Fibroblast of skin of left quadriceps (primary cell): ENCODE measurements at places on chromosomes 1 and 21.

- DNase-seq, result no peak
These were observed 81.7 kb downstream of the SIK1 start for GRCh38 chr21:43345046-43345745.

DNA sequence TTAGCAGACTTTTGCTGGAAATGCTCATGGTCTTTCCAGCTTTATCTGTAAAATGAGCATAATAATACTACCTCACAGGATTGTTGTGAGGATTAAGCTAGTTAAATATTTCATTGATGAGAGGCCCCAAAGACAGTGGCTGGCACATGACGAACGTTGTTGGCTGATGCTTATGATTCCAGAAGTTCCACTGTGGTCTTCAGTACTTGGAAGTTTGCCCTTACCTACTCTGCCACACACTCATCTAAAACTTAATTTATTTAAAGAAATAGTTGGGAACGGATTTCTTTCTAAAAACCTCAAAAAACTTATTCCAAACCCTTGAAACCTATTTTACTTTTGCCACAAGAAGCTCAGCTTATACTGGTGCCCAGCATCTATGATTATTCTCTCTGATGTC, 170.7 kb downstream of the DHRS3 start:
- peak; percentile 71 for DNase-seq

- no peak for DNase-seq
These were observed 46.1 kb downstream of the RNF2 start for GRCh38 chr1:185091480-185091879.

DNA sequence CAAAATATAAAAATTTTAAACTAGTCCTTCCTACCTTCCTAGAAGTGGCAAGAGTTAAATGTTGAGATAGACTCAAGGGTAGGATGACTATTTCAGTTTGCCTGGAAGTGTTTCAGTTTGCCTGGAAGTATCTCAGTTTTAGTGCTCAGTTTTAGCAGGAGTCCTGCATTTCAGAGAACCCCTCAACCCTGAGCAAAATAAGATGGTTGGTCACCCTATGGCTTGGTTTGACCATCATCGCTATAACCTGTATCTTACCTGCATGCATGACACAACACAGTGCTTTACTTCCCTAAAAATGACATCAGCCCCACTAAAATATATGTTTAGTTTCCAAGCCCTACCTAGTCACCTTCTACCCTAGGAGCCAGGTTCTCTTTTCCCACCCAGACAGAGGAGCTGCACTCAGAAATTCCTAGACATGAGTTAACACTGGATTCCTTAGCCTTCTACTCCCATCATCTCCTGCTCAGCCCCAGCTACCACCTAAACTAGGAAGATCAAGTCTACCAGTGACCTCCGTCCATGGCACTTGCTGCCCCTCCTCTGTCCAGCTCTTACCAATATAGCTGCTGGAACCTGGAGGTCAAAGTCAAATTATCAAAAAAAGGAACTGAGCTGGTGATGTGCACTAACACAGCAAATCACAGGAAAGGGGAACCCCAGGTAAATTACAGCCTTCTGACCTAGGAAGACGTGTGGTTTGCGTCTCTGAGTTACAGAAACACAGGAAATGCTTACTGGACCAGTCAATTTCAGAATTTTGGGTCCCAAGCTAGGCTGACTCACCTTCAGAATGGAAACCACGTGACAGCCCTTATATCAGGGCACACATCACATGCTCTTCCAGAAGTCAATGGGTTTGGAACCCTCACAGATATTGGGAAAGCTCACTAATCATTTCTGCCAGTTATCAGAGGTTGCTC, 2.2 kb upstream of the G0S2 start:
- no peak for DNase-seq

DNA sequence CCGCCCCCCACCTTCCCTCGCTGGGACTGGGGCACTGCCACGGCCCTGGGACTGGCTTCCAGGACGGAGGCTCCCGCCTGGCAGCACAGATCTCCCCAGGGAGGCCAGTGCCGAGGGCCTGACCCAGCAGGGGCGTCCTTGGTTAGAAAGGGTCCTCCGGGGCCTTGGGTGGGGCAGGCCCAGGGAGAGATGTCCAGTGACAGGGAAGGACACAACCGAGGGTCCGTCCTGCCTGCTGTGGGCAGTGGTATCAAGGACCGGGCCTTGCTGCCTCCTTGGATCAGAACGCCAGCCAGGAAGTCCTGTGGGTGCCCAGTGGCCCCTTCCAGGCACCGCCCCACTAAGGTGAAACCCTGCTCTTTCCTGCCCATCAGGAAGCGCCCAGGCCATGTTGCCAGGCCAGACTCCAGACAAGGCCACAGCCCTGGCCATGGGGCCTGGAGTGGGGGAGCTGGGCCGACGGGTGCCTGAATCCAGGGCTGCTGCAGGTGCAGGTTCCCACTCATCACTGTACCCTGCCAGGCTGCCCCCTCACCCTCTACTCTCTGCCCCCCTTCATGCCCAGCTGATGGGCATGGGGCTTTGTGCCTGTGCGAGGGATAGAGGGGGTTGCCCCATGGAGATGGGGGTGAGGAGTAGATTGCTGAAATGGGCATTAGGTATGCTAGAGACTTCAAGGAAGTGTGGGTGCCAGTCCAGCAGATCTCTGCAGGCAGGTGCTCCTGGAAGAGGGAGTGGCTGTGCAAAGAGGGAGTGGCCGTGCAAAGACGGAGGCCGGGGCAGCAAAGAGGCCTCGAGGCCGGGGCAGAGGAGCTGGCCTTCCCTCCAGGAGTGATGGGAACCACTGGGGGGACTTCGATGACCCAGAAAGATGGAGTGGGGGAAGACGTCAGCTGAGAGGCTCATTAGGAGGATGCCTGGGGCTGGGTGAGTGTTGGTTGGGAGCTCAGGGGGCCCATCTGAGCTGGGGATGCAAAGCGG, 2.2 kb upstream of the PRKCZ start:
- DNase-seq, result no peak

- no peak for DNase-seq
These were observed 4.4 kb downstream of the PLEKHO1 start for GRCh38 chr1:150154143-150154542.

DNA sequence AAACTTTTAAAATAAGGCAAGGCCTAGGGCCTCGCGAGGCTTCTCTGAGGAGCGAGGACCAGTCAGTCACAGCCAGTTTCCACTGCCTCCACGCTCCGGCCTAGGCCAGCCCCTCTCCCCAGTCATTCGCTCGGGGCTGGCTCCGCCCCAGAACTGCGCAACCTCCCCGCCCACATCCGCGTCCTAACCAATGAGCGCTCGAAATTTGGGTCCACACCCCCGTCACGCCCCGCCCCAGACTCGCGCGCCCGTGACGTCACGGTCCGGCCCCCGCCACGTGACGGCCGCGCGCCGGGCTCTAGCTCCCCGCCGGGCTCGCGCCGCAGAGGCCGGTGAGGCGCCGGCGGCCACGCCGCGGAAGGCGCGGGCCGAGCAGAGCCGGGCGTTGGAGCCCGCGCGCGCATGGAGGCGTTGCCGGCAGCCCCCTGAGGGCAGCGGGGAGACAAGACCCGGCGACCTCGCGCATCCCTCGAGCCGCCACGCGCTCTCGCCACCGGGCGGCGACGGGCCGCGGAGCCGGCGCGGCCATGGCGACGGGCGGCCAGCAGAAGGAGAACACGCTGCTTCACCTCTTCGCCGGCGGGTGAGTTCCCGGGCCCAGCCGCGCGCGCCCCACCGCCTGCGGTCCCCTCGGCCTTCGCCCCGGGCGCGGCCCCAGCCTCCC, at the start of gene SLC25A33:
SLC25A33 (plus strand) TSS at position 301 of the 664 bp plus-strand sequence; CDS start at position 528, 227 bp downstream.
- peak; percentile 96 for DNase-seq

- DNase-seq, result no peak
These were observed 18.6 kb downstream of the RO60 start for GRCh38 chr1:193077991-193078390.

- DNase-seq, result no peak
These were observed 69.7 kb upstream of the ERG start for GRCh38 chr21:38567970-38568360.

- DNase-seq, result no peak
These were observed 268.6 kb downstream of the SETD4 start for GRCh38 chr21:35791541-35792325.
